ENCODE measurements at places on chromosomes 3 and 15.

DNA sequence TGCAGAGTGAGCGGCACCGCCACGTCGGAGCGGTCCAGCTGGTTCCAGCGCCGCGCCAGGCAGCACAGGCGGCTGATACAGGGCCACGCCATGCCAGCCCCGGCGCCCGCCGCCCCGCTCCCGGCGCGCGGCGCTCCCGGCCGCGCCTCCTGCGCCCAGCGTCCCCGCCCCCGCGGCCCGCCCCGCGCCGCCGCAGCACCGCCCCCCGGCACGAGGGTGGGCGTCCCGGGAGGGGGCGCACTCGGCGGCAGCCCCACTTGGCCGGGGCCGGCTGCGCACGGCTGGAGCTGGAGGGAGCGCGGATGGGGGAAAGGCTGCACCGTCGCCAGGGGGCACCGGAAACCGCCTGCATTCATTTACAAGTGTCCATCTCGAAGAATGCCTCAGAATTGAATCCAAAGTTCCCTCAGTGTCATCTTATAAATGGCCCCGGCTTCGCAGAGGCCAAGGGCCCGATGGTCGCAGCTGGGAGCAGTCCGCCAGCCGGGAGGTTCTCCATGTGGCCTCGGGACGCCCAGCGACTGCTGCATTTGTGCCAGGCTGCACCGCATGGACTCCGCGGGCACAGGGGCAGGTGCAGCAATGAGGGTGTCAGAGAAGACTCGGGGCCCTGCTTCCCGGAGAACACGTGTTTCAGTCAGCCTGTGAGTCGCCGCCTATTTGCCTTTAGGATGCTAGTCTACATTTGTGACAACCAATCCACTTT is at the start of gene MAP6D1:
Gene MAP6D1 (minus strand): TSS at position 122 of the 706 bp plus-strand sequence. CDS start 30 bp downstream, at position 92.
- no peak for DNase-seq

DNA sequence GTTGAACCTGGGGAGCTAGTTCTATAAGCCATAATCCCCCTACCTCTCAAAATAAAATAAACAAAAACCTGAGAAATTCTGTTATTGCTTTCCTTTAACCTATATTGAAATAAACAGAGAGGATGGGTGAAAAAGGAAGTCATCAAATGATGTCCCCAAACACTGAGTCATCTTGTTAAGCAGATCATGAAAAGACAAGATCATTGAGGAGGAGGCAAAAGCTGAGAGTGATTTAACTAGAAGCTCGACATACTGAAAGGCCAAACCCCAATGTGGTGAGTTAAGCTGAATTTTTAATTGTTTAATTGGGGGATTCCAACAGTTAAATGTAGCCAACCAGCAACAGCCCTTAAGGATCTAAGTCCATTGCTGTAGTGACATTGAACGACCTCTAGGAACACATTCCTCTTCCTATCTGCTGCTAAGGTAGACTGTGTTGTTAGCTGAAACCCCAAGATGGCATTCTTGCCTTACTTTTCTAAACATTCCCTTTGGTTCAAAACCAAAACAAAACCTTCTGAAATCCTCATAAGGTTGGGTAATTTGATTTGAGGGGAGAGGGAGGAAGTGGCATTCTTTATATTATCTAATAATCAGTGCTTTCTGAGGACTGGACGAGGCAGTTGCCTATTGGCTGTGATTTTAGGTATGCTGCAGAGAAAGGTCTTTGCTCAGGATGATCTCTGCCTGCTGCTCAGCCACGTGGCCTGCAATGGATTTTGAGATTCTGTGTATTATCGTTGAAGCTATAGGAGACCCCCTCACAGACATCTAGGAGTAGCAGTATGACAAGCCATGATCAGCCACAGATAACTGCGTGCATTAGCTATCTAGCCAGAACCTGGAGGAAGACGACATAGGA is 62.7 kb upstream of the BNIP2 start:
- DNase-seq = no peak

GRCh38 chr3:72248389-72248761 is 463.4 kb upstream of the PROK2 start:
- no peak for DNase-seq

GRCh38 chr3:99114565-99115291 is 213.2 kb upstream of the DCBLD2 start:
- DNase-seq = no peak
